Stimulated activated CD8-positive, alpha-beta memory T cell treated with anti-CD3 and anti-CD28 coated beads, Interleukin-7, amount 100 ng/mL, for 4 hours (primary cell): ENCODE measurements at places on chromosomes 1 and 21.

DNA sequence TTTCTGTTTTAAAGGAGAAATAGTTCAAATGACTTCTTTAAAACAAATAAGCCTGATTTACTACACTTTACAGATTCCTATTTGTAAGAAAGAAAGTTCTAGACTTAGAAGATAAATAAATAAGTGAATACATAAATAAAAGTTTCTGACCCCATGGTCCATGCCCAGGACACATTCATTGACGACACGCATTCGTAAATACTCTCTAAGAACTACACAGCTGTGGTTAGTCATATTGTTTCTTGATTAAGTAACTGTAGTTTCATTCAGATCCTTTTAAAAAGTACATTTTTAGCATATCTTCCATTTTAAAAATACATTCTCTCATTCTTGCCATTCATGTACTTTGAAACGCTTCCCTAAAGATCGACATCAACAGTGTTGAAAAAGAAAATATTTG lies 497.4 kb downstream of the SETD4 start:
- DNase-seq, result no peak

- DNase-seq, result no peak
Measured at GRCh38 chr1:234398849-234399381, 25.7 kb downstream of the COA6 start.

DNA sequence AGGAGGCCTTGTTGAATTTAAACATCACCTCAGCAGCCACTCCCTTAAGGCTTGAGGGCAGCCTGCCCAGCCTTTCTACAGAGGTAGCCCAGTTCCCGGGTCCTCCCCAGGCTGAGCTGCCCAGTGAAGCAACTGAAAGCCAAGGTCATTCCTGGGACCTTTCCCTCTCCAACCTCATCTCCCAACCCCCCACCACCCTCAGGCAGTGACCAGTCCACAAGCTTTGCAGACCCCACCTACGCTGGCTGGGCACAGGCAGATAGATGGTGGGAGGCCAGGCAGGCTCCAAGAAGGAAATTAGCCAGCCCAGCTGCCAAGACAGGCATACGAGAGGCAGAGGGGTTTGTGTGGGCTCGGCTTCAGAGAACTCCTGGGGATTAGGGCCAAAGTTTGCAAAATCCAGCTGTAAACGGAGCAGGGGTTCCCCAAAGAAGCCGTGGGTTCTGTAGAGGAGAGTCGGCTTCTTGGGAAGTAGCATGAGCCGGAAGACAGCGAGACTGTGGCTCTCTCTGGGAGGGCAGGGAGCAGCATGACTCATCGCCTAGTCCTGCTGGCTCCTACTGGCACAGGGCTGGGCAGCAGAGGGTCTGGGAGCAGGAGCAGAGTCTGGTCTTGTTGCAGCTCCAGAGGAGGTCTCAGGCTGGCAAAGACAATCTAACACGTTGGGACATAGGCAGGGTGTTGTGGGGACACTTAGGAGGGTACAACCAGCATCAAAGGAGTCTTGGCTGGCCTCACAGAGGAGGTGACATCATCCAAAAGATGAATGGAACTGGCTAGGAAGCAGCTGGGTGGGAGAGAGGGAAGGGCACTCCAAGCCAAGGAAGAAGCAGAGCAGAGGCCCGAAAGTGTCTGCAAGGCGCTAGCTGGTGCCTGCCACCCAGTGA lies 2.8 kb upstream of the ZC3H12A start:
- DNase-seq, result no peak

DNA sequence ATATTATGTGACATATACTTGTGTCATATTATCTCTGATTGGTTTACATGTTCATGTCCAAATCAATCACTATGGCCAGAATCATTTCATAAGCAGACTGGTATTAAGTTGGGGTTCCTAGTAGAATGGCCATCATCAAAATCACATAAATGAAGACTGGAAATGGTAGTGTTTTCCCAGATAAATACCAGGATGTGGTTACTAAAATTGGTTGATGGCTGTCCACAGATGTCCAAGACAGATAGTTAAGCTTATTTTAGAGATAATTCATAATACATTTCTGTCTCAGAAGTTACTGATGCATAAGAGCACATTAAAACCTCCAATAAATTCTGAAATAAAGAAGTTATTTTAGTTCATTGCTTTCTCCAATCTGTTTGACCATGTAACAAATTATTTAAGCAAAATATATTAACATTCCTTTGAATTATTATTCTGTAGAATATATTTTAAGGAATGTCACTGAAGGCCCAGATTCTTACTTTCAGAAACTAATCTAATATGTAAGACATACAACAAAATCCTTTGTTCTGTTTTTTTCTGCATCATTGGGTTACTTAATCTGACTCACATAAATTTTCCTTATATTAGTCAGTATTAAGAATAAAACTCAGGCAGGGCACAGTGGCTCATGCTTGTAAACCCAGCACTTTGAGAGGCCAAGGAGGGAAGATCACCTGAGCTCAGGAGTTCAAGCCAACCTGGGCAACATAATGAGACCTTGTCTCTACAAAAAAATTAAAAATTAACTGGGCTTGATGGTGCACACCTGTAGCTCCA lies 483.9 kb downstream of the PTPRC start:
- DNase-seq, result no peak

DNA sequence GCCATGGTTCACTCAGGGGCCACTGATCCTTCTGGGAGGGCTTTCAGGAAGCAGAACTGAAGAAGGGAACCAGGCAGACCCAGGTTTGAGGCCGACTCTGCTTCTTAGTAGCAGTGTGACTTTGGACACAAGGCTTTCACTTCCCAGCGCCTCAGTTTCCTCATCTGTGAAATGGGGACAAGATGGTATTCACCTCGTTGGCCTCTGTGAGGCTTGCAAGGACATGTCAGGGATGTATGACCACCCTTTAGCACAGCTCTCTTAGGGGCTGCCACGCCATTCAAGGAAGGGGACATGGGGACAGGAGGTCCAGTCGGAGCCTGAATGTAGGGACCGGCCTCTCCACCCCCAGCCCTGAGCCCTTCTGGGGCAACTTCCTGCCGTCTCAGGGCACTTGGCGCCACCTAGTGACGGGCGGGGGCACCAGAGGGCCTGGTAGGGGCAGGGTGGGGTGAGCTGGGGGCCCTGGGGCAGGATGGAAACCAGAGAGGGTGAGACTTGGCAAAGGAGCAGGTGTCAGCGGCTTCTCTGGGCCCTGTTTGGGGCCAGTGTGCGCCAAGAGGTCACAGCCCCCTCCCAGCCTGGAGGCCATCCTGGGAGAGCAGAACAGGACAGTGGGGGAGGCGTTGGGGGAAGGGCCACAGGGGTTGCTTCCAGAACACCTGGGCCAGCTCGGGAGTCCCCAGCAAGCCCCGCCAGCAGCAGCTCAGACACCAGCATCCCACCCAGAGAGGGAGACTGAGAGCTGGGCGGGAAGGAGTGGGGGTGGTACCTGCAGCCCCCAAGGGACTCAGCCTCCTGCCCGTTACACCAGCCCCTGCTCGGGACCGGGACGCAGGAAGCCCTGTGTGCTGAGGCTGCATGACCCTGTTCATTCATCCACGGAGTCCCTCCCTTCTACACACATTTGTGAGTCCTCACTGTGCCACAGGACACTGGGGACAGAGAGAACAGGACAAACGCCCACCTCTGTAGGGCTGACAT lies 102.5 kb upstream of the TARDBP start:
- peak; percentile 55 for DNase-seq

DNA sequence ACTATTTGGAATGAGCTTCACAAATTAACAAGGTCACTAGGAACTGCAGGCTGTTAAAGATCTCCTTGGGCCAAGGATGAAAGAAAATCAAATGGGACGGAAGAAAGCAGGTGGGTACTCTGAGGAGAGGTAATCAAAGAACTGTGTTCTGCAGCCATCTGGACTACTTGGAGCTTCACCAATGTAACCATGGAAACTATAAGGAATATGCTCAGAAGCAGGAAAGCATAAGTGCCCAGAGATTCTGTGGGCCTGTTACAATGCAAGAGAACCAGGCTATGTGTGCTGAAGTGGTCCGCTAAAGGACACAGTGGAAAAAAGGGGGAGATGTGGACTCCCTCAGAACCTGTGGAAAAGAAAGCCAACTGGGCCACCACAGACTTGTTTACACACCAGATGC lies 238.5 kb downstream of the PTGER3 start:
- DNase-seq, result no peak

DNA sequence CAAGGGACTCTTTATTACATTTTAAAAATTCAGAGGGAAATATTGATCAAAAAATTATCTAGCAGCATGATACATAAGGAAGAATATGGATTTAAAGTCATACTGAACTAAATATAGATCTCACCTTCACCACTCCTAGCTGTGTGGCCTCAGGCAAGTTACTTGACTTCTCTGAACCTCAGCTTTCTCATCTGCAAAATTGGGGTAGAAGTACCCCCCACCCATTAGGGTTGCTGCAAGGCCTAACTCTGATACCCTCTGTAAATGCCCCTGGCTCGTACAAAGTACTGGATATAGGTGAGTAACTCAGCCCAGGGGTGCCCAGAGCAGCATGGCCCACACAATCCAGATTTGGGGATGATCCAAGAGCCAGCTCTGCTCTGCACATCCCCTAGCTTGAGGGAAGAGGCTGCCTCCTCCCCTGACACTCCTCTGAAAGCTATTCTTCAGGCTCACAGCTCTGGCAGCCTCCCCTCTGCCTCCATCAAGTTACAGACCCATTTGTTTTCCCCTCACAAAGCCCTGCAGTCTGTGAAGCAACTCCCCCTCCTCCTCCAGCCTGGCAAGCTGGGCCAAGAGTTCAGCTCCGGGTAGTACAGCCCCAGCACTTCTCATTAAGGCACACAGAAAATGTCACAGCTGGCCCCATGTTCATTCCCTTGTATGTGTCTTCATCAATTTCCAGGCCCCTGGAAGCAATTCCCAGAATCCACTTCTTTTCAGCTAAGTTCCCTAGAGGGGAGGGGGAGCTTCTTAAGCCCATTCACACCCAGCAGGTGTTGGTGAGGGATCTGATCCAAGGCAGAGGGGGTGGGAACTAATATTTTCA lies 143.7 kb downstream of the PLPP3 start:
- DNase-seq, result no peak

DNA sequence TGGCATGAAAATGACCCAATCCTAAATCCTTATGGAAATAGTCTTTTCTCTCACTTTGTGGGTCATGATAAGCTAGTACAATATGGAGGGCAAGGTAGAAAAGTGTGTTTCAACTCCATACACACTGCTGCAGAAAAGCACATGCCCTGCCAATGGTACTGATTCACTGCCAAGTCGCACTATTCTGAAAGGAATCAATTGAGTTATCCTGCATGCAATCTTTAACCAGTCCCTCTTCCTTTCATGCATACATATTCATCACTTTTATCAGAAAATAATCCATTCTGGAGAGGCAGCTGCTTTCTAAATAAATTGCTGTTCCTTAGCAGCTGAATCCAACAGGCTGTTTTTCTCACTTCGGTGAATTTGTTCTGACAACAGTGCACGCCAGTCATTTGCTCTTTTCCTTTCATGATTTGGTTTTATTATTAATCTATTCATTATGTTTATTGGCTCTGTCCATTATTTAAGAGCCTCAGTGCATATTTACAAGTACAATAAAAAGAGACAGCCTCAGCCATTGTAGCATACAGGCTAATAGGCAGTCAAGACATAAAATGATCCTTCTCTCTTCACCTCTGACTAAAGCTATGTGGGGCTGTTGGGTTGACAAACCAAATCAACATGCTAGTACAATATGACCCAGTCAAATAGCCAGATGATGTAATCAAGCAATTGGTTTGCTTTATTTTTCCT lies 108.8 kb downstream of the CHD1L start:
- no peak for DNase-seq

DNA sequence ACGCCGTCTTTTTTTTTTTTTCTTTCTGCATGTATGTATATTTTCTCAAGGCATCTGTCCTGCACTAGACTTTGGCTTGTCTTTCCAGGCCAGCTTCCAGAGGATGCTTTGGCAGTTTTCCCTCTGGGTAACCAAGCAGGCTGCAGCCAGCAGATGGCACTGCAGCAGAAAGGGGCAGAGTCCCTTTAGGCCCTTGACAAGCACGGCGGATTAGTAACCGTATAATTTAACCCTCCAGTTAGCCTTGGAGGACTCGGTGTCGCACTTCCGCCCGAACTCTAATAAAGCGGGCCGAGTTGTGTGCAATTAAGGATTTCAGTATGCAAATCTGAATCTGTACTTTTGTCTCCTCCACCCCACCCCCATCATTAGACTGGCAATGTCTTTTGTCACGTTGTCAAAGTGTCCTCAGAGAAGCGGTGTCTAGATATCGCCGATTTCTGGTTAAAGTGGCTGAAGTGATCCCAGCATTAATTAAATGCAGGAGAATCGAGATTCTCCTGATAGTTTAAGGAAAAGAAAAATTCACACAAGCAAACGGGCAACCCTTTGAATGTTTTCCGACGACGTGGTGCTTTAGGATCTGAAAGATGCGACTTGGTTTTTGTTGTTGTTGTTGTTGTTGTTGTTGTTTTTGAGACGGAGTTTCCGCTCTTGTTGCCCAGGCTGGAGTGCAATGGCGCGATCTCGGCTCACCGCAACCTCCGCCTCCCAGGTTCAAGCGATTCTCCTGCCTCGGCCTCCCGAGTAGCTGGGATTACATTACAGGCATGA lies 1.1 kb upstream of the TMEM167B start:
- no peak for DNase-seq

GRCh38 chr1:51570063-51570710 lies 46.7 kb upstream of the OSBPL9 start:
- DNase-seq, result no peak

- no peak for DNase-seq
Measured at GRCh38 chr21:36236052-36236730, 79.6 kb downstream of the DOP1B start.

- DNase-seq, result no peak
Measured at GRCh38 chr21:41052820-41053555, 115.0 kb upstream of the BACE2 start.

DNA sequence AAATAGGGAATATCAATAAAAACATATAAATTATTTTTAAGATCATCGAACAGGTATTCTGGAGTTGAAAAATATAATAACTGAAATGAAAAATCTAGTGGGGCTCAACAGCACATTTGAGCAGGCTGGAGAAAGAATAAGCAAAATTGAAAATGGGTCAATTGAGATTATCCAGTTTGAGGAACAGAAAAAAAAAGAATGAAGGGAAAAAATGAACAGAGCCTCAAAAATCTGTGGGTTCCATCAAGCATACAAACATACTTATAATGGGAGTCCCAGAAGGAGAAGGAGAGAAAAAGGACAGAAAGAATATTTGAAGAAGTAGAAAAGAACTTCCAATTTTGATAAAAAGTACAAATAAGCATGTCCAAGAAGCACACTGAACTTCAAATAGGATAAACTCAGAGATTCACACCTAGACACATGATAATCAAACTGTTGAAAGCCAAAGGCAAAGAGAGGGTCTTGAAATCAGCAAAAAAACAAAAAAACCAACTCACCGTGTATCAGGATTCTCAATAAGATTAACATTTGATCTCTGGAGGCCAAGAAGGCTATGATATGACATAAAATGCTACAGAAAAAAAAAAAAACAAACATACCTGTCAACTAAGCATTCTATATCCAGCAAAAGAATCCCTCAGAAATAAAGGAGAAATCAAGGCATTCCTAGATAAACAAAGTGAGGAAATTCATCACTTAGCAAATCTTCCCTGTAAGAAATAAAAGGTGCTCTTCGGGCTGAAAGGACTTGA lies 5.4 kb upstream of the COQ8A start:
- no peak for DNase-seq

DNA sequence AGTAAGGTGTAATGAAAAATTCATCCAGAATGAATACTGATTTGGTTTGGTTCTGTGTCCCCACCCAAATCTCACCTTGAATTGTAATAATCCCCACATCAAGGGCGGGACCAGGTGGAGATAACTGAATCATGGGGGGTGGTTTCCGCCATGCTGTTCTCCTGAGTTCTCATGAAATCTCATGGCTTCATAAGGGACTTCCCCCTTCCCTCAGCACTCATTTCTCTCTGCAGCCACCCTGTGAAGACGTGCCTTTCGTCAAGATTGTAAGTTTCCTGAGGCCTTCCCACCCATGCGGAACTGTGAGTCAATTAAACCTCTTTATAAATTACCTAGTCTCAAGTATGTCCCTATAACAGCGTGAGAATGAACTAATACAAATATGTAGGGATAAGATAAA lies 5.5 kb upstream of the SYNJ1 start:
- no peak for DNase-seq
